ENCODE measurements at places on chromosomes 2 and 18.

DNA sequence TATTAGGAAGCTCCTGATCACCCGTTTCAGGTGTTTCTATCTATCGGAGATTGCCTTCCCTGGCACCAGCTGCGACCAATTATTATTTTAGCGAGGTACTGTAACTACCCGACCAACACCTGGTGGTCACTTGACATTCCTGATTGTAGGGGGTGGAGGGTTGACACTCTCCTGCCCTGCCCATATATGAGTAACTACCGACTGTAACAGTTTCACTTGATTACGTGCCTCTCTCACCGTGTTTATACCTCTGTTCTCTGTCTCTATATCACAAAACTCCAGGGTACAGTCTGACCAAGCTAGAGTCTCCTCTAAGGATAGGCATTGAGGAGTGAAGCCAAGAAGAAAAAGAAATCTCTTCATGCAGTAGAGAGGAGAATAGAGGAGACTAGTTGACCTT is 268.0 kb upstream of the LRATD1 start:
- no peak for DNase-seq

DNA sequence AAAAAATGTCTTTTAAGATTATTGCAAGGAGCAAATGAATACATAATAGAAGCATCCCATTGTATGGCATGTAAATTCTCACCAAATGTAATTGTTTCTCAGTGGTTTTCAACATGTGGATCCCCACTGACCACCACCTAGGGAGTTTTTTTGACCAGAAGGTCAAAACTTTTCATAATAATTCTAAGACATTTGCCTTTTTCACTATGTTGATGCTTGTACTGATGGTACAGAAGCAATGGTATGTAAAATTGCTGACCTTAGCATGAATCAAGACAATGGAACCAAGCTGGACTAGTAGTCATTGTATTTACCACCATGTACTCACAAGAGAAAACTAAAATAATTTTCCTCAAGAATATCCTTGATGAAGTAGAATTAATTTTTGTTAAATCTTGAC is 36.8 kb downstream of the RAB10 start:
- DNase-seq = no peak

DNA sequence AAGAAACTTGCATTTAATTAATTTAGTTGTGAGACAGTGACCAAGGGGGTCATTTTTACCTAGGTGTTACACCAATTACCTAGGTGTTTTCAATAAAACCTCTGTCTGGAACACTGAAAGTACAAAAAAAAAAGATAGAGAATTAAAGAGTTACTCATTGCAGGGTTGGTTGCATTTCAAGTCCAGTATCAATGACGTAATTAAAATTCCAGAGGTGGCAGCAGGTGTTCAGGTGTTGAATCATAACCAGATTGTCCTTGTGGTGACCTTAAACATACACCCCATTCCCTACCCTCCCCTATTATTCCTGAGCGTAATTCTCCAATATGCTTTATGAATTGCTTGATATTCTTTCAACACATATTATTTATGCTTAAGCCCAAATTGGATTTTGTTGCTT is 352.0 kb upstream of the SLC8A1 start:
- DNase-seq = no peak

GRCh38 chr2:95026471-95027368 is 1.2 kb downstream of the MAL start:
- DNase-seq = no peak

DNA sequence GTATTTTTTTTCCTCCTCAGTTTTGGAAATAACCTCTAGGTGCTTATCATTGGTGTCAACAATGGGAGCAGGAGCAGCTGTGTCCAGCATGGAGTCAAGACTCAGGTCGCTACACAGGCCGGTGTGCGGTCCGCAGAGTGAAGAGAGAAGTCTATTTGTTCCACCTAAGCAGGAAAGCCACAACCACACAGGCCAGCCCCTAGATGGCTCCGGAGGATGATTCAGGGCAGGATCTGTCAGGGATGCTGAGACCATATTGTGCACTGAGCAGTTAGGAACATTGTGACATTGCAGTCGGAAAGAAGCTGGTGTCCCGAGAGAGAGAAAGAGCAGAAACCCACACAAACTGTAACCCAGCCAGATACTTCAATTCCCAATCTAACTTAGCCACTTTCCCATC is 136.9 kb downstream of the GAREM1 start:
- no peak for DNase-seq

DNA sequence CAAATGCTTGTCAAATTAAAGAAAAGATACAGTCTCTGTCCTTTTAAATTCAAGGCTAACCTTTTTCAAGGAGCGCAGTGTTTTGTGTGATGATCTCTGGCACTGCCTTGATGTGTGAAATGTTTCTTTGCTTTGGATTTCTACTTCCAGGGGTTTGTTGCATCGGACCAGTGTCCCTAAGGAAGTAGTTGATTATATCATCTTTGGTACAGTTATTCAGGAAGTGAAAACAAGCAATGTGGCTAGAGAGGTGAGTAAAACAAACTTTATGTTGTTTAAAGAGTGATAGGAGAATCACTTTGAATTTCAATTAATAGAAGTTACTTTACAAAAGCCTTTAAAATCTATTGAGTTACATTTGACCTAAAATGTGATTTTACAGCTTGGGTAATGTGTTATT is 28.8 kb downstream of the HADHB start:
- no peak for DNase-seq

DNA sequence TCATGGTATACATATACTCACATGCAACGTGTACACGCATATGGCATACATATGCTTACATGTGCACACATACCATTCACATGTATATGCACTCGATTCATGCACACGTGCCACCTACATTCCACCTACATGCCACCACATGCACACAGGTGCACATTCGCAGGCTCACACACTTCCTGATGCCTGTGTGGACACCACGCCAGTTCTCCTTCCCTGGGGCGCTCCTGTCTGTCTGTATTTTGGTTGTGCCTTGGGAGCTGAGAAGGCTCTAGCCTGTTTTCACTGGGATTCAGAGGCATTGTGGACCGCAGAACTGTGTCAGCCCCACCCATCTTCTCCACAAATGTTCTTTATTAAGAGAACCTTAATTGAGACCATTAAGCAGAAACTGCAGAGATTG is 96.6 kb upstream of the CTDP1 start:
- DNase-seq = no peak

- DNase-seq = no peak
These were observed 13.8 kb downstream of the ZSCAN30 start for GRCh38 chr18:35276267-35276666.

- DNase-seq = no peak
These were observed 218.3 kb downstream of the STK39 start for GRCh38 chr2:168029071-168029470.

- DNase-seq = no peak
These were observed 21.3 kb downstream of the PSME4 start for GRCh38 chr2:53949457-53949856.

DNA sequence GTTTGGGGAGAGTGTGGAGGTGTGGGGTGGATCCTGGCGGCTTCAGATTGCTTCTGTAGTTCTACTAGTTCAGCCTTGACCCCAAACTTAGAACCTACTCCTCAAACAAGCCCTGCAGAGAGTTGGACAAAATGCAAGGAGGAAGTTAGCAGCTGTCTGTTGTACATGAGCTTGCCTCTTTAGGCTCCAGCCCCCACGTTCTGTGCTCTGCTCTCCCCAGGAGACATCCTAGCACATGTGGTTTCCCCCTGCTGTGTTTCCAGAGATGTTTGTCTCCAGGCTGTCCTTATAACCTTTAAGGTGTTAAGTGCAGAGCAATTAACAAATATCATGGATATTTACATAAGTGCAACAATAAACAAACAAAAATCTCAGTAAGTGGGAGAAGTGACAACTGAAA is 111.1 kb downstream of the ACOXL start:
- no peak for DNase-seq

DNA sequence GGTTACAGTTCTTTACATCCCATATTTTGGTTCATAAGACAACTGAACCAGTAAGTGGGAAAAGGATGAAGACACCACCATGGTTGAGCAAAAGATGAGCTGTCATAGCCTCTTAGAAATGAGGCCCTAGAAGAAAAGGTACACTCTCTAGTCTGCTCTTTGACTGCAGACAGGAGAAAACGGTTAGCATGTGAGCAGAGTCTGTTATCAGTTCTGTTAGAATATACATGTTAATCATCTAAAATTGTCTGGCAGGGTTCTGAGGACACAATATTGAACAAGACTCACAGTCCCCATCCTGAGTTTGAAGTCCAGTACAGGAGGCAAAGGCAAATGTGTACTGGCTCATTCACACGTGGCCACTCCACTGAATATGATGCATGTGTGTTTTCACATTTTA is 78.1 kb downstream of the MBOAT2 start:
- DNase-seq = no peak

GRCh38 chr2:175864137-175864850 is 137.8 kb downstream of the LNPK start:
- no peak for DNase-seq

- no peak for DNase-seq
These were observed 116.0 kb downstream of the LIPG start for GRCh38 chr18:49677762-49678413.

DNA sequence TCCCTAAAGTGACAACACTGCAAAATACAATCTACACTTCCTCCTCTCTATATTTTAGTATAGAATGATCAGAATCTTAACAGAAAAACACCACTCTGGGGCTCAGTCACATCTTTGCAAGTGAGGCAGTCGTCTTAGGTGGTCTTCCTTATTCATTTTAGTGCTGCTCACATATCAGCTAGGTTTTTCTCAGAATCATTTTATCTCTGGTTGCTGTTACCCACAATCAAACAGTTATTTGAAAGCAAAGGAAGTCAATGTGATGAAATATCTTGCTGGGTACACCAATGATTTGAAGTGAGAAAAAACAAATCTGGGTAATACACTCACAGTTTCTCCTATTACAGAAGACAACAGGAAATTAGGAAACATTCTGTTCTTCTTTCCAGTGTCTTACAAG is 275.2 kb downstream of the DSEL start:
- DNase-seq = no peak

DNA sequence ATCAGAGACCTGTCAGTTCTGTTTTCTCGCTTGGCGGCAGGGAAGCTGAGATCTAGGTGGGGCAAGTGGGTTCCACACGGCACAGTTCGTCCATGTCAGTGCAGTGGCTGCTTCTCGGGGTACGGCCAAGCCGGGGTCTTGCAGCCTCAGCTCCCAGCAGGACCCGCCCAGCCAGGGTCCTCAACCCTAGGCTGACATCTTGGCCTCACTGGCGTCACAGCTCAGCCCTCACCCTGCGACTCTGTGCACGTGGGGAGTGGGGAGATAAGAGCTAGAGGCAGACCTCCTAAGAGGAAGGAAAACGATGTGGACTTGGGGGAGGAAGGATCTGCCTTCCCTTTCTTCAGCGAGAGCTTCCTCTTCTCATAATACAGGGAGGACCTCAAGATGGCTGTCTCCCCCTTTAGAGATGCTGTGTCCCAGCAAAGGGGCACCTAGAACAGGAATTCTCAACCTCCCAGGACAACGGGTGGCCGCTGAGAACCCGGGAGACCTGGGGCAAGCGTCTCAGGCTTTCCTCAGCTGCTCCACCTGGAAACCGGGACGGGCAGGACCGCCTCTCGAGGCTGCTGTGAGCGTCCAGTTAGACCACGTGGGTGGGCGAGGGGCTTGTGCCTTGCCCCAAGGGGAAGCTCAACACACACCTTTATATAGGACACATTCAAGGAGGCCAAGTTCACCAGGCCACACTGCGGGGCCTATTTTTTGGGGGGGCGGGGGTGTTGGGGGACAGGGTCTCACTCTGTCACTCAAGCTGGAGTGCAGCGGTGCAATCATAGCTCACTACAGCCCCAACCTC is 23.5 kb upstream of the KLF11 start:
- no peak for DNase-seq

GRCh38 chr2:17591846-17592245 is 51.4 kb downstream of the VSNL1 start:
- DNase-seq = no peak

DNA sequence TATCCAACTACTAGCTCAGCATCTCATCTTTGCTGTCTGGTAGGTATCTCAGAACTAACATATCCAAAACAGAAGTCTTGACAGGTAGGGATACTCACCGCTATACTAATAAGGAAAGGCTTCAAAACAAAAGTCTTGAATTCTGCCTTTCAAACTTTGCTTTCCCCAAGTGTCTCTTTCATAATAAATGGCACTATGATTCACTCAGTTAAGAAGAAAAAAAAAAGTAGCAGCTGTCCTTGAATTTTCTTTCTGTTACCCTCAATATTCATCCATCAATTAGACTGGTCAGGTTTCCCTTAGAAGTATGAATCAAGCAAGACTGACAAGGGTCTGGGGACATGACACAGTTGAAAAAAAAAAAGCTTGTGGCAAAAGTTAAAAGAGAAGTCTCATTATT is 175.1 kb downstream of the GULP1 start:
- DNase-seq = no peak

DNA sequence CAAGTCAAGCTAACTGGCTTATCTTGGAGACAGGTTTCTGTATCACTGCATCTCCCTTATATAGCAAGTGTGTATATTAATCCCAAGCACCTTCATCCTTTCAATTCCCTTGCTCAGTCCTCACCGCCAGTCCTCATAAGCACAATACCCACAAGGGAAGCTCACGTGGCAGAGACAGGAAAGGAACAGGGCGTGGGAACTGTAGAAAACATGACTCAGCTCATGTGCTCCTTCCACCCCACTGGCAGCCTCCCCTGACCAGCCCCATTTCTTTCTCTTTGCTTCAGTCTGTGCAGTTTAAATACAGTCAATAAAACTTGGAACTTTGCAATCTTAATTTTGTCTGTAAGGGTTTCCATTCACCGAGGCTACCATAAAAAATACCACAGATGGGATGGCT is 36.5 kb upstream of the CDH19 start:
- no peak for DNase-seq

DNA sequence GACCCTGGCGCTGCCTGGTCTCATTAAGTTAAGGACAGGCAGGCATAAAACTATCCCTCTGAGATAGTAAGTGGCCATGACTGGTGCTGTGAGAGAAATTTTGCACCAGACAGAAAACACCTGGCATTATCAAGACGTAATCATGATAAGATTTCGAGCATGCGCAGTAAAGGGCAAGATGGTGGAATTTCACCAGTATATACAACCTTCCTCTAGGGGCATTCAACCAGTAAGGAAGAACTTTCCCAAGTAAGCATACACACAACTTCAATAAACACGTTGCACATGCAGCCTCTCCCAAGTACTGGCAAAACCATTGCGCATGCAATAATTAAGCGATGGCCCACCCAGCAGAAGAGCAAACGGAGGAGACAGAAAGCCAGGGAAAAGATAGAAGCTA is 1376.4 kb upstream of the CRIM1 start:
- no peak for DNase-seq

Data from AML-193 (cell line).